ENCODE measurements at places on chromosomes 7 and 10.
A peak's percentile ranks its signal among the peaks of the same experiment; 100 is the strongest.

DNA sequence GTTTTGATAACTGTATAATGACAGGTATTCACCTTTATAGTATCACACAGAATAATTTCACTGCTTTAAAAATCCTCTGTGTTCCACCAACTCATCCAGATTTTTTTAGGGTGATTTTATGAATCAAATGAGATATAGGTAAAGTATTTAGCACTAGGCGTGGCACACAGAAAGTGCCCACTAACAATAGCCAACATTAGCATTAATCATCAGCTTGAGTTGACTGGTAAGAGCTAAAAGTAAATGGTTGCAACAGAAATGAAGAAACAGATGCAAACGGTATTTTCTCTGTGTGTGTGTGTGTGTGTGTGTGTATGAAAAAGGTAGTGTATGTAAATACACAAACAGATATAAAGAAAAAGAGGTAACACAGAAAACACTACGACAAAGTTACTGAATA is 378.8 kb upstream of the ETV1 start:
- DNase-seq = no peak

DNA sequence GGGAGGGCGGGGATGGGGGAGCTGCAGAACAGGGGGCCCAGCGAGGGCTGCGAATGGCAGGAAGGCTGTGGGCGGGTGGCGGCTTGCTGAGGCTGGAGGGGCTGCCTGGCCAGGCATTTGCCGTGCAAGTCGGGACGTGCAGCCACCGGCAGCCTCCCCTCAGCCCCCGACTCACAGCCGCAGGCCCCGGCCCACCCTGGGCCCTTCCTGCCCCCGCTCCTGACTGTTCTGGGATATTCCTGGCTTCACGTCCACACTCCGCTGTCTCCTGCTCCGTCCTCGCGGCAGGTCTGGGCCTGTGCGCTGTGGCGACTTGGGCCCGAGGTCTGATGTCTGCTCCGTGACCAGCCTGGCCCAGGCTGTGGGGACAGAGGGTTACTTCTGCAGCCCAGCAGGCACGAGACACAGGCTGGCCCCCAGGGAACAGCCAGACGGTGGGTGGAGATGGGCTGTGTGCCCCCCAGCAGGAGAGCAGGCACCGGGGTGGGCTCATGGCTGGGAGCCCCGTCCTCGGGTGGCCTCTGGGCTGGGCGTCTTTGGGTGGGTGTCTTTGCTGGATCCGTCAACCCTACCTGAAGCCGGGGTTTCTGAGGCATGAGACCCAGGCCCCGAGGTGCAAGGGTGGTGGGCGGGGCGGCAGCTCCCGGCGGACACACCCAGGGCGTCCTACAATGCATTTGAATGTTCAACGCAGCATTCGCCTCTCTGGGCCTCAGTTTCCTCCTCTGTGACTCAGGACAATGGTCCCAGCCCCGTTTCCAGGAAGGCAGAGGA is 86.5 kb downstream of the FOXL3 start:
- DNase-seq = peak; percentile 82

GRCh38 chr10:130958981-130959751 is 352.4 kb downstream of the TCERG1L start:
- DNase-seq = no peak

DNA sequence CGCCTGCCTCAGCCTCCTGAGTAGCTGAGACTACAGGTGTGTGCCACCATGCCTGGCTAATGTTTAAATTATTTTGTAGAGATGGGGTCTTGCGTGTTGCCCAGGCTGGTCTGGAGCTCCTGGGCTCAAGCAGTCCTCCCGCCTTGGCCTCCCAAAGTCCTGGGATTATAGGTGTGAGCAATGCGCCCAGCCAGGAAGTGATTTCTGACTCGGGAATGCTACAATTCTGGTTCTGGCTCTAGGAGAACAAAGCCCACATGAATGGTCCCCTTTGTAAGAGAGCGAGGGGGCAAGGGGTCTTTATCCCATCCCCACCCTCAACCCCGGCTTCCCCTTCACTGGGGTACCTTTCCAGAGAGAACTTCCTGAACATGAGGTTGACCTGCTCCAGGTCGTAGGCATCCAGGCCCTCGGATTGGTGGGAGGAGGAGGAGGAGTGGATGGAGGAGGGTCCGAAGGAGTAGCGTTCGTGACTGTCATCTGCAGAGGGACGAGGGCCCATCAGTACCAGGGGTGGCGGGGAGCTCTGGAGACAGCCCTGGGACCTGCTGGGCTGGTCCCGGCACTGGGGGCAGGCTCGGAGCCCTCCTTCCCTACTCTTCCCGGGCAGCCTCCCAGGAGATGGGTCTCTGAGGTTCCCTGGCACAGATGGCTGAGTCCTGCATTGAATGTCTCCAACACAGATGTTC is 79.9 kb upstream of the GNA12 start:
- DNase-seq = no peak

DNA sequence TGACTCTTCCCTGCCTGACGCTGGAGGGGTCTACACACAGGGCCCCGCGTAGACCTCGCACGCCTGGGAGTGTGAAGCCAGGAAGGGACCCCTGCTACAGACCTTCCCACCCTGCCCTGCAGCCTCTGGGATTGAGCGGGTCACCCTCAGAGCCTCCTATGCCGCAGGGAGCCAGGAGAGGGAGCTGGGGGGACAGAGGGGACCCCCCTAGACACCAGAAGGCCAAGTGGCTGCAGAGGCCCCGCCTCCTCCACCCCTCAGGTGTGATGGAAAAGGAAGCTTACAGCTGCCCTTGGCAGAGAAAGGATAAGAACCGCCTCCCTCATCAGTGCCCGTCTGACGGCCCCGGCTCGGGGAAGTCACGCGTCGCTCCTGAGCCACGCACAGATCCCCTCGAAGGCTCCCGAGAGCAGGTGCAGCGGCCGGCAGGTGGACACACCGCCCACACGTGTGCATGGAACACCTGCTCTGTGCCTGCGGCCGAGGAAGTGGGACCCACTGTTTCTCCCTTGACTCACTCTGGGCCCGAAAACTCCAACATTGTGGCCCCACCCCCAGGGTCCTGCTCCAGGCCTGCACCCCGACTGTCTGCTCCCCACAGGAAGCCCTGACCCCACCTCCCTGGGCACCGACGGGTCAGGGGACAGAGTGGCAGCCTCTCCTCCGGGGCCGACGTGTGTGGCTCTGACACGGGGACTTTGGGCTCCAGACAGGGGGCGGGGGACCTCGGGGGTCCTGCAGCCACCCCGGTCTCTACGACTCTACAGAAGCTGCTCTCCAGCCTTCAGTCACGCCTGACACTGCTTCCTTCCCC is 73.3 kb downstream of the MICALL2 start:
- DNase-seq = no peak

GRCh38 chr10:78470267-78471103 is 436.8 kb downstream of the RPS24 start:
- DNase-seq = peak; percentile 37

- DNase-seq = no peak
Observed at GRCh38 chr10:13095094-13095493, 4.9 kb upstream of the OPTN start.

- DNase-seq = no peak
Observed at GRCh38 chr10:33566001-33566400, 231.5 kb upstream of the NRP1 start.

- no peak for DNase-seq
Observed at GRCh38 chr10:361203-362081, 226.2 kb downstream of the ZMYND11 start.

DNA sequence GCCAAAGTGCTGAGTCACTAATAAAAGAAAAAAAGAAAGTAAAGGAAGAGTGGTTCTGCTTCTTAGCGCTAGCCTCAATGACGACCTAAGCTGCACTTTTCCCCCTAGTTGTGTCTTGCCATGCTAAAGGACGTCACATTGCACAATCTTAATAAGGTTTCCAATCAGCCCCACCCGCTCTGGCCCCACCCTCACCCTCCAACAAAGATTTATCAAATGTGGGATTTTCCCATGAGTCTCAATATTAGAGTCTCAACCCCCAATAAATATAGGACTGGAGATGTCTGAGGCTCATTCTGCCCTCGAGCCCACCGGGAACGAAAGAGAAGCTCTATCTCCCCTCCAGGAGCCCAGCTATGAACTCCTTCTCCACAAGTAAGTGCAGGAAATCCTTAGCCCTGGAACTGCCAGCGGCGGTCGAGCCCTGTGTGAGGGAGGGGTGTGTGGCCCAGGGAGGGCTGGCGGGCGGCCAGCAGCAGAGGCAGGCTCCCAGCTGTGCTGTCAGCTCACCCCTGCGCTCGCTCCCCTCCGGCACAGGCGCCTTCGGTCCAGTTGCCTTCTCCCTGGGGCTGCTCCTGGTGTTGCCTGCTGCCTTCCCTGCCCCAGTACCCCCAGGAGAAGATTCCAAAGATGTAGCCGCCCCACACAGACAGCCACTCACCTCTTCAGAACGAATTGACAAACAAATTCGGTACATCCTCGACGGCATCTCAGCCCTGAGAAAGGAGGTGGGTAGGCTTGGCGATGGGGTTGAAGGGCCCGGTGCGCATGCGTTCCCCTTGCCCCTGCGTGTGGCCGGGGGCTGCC is at the start of gene IL6:
TSS of gene IL6 (plus strand) at position 294 of the 807 bp plus-strand sequence. CDS start at position 357, 63 bp downstream.
- DNase-seq = peak; percentile 48

- no peak for DNase-seq
Observed at GRCh38 chr7:142646386-142647140, 102.7 kb upstream of the PRSS1 start.

DNA sequence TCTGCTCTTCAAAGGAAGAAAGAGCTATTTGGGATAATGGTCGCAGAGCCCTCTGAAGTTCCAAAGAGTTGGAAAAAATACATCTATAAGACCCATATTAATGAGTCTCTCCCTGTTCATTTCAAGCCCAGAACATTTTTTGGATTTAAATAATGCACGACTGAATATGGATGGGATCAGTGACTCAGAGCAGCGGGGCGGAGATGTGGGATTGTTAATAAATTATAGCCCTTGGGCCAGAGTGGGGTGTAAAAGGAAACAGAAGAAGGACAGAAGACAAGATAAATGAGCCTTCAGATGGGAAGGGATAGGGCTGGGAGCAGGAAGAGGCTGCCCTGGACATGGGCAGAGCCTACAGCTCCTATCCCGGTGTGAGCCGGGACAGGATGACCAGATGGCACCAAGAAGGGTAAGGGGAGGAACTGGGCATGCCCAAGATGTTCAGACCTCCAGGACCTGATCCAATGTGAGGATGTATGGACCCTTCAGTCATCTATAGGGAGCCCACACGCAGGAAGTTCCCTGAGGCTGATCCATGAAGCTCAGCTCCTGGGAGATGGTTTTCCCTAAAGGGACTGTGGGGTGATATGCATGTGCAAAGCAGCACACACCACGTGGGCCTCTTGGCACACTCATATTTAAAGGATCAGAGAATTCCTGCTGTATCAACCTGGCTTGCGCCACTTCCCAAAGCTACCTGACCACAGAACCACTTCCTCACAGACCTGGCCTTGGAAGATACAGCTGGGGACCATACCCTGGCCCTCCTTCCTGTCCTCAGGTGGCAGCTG is 96.1 kb upstream of the PLXNA4 start:
- no peak for DNase-seq

DNA sequence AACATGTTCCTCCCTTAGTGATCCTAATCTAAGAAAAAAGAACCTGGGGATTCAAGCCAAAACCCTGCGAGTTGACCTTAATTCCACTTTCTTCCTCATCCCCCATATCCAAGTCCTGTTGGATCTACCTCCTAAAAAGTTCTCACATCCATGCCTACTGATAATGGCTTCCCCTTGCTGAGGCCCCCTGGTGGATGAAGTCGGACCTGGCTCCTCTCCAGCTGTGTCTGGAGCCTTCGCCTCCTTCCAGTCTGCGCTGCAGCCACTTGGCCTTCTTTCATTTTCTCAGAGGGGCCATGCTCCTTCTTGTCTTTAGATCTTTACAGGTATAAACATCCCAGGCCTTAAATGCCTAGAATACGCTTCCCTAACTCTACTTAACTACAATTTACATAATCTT is 8.1 kb downstream of the PDE1C start:
- no peak for DNase-seq

DNA sequence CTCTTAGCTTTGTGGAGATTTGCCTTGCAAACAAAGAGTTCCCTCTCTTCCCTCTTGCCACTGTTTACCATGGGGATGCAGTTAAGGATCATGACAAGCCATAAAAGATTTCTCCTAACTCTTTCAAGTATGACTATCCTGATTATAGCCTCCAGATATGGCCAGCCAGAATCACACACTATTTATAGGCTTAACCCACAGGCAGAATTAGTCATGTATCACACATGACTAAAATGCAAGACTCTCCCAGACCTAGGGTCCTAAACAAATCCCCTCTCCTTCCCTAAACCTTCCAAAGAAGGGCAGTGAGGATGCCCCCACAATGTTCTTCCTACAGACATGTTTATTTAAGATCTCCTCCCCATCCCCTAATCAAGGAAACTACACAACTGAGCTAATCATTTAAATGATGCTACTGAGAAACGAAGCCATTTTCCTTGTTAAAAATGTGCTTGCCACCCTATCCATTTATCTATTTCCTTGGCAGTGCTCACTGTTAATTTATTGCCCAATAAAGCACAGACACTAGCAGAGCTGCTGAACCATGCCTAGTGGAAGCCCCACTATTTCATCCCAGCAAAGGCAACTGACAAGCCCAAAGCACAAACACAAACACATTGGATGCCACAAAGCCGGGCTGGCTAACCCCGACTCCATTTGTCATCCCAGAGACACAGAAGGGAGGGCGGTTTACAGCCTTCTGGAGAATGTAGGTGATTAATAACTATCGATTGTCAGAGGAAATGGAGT is 363.4 kb downstream of the KCNMA1 start:
- DNase-seq = no peak

- DNase-seq = peak; percentile 48
Observed at GRCh38 chr10:6141296-6142151, 52.7 kb downstream of the RBM17 start.

GRCh38 chr10:5963071-5963470 is 14.3 kb downstream of the IL15RA start:
- no peak for DNase-seq

GRCh38 chr7:50682079-50682478 is 100.6 kb downstream of the GRB10 start:
- DNase-seq = no peak

DNA sequence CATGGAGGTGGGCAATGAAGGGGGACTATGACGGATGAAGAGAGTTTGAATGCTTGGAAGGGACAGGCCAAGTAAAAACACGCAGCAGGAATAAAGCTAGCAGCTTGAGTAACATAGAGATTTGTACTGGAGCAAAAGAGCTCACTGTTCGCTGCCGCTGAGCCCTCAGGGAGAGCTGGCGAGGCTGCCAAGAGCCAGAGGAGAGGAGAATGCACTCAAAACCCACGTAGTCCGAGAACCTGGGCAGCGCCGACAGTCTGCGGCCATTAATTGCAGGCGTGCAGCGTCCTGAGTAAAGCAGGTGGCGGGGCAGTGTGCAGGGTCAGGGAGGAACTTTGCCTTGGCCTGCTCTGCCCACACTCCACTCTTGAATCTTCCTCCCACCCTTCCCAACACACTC is 68.2 kb downstream of the SLC37A3 start:
- DNase-seq = no peak

GRCh38 chr7:156602283-156602682 is 38.3 kb upstream of the RNF32 start:
- no peak for DNase-seq

DNA sequence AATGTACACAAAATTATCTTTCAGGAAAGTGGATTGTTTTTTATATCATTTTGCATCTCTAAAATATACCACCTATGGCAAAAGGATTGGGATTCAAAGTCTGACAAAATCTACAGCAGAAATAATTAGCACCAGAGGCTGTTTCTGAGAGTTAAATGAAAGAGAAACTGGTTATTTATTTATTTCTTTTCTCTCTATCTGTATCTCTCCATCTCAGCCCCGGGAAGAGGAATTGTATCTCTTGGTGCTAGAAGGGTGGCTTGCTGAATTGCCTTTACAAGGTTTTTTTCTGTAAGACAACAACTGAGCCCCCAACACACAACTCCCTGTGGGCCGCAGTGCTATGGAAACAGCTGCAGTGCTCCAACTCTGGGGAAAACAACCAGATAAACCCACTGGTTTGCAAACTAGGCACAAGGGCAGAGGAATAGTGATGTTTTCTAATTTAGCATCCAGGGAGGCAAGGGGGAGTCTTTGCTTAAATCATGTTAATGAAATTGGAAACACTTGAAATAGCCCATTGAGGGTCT is 249.0 kb downstream of the KCNMA1 start:
- DNase-seq = no peak

Measured in lower leg skin (tissue), 4 donors.